ENCODE measurements at places on chromosomes 16 and 17.
A peak's percentile ranks its signal among the peaks of the same experiment; 100 is the strongest.

DNA sequence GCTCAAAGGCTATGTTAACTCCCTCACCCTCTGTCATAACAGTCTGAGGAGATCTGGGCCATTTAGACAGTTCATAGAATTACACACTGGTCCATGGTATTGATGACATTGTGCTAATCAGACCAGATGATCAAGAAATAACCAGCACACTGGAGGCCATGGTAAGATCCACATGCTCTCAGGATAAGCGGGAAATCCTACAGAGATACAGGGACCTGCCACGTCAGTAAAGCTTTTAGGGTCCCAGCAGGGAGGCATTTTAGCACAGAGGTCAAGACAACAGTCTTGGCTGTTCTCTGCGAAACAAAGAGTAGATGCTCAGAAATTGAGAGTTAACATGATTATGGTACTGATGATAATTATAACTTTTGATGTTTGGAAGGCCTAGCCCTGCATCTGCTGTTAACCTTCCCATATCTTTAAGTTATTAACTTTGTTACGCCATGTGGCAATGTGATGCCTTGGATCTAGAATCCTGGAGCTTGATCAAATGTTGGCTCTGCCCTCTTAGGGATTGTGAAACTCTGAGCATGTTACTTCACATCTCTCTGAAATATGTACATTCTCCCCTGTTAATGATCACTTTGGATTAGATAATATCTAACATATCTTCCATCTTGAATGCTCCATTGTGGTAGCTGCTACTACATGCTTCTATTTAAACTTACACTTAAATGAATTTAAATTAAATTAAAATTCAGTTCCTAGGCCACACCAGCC lies 172.0 kb upstream of the SOX9 start:
- no peak for DNase-seq

DNA sequence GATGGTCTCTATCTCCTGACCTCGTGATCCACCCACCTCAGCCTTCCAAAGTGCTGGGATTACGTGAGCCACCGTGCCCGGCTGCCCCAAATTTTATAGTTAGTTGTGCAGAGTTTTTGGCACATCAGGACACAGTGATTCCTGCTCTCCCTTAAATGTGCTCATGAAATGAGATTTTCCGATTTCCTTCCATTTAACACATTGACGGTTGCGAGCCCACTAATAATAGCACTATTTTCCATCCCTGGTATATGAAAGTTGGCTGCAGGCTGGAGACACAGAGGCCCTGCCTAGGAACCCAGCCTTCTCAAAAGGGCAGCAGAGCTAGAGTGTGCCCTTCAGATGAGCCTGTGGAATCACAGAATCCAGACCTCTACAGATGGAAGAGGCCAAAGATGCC lies 17.4 kb upstream of the MYH10 start:
- DNase-seq = no peak

DNA sequence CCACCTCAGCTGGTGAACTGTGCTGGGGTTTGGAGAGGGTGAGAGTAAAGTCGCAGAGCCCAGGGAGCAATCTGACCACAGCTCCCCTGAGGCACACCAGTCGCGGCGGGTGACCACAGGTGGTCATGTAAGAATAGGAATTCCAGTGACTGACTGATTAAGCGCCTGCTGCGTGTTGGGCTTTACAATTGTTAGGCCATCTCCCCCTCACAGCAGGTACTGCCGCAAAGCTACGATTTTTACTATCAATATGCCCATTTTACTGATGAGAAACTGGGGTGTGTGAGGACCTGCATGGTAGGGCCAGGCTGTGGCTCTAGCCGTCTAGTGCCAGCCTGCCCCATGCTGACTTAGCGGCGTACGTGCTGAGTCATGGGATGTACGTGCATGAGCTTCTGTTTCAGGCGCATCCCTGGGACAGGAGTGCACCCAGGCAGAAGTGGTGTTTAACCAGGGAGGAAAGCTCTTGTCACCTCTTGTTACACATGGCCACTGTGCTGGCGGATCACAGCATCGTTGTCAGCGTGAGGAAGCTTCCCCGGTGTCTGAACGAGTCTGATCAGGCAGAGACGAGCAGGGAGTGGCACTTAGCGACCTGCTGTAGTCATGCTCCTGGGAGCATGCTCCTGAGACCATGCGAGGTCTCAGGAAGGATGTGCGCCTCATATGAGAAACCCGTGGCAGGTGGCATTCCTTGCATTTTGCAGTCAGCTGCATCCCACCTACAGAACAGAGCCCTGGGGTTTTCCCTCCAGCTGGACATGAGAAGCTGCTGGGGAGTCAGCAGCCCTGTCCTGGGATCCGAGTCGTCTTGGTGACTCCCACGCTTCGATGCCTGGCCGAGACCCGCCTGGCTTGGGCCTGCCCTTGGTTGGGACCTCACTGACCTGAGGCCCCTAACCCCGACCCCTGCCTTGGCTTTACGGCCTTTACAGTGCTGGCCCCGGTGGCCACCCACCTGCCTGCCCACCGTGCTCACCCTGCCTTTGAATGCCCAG lies 163.7 kb upstream of the CHMP6 start:
- DNase-seq = no peak

DNA sequence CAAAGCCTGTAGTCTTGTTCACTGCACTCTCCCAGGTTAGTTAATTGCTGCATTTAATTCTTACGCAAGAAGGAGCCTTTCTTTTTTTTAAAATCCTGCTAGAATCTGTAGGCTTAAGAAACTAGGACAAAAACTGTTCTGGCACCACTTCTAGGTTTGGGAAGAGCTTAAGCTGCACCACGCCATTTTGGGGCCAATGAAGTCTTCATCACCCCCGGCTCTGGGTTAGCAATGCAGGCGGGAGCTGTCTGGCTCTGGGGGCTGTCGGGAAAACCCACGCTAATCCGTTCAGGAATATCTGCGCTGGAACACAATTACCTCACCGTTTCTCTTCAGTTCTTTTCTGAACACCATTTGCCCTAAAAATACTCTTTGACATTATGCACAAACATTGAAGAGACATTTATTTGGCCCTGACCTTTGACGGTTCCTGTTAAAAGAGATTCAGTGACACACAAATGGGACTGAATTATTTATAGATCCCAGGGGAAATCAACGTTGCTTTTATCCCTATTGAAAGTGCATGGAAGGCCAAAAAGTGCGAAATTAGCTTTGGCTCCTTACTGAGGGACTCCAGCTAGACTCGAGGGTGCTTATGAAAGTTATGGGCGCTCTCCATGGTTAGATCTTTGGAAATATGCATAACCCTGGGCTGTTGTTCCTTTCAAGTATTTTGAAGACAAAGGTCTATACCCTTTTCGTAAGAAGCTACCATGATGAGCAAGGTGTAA lies 249.2 kb downstream of the HAPSTR1 start:
- DNase-seq = no peak

DNA sequence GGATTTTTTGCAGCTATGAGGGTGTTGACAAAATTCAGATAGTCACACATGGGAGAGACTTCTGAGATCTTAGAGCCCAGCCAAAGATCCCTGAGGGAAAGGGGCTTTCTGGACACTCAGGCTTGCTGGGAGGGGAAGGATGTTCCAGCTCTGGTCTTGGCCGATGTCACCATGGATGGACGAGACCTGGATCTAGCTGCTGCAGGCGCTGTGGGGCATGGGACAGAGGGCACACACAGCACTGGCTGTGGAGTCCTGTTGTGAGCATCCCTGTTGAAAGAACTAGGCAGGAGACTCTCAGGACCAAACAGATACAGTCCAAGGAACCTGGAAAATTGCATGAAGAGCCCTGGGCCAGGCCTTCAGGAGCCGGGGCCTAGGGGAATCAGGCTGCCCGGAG lies 80.1 kb upstream of the SDK2 start:
- DNase-seq = no peak

GRCh38 chr16:47611848-47612493 lies 150.8 kb downstream of the PHKB start:
- no peak for DNase-seq

GRCh38 chr17:80132906-80133625 lies 13.9 kb downstream of the EIF4A3 start:
- no peak for DNase-seq

DNA sequence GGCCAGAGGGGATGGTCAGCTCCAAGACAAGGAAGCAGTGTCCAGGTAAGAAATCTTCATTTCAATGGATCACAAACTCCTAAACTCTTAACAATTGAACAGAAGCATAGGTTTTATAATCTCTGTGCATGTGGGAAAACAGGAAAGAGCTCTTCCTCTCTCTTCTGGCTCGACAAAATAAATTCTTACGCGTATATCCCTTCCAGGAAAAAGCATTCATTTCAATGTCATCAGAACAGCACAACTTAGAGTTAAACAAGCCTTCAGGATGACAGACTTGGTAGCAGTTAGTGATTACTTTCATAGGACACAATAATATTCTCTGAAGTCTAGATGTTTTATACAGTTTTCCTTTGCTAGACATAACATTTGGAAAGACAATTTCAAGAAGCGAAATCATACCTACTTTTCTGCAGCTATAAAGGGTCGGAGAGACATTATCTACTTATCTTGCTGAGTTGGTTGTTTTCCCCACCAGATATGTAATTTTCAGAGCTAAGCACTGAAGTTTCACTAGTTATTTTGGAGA lies 19.3 kb upstream of the SLC35G3 start:
- DNase-seq = no peak

- no peak for DNase-seq
Measured at GRCh38 chr17:74096456-74096855, 107.0 kb upstream of the RPL38 start.

GRCh38 chr17:8160224-8160577 lies 2.5 kb downstream of the VAMP2 start:
- no peak for DNase-seq

- no peak for DNase-seq
Measured at GRCh38 chr17:63997341-63998048, 656 bp upstream of the PRR29 start.

GRCh38 chr17:43713494-43714162 lies 45.0 kb downstream of the SOST start:
- peak; percentile 30 for DNase-seq

DNA sequence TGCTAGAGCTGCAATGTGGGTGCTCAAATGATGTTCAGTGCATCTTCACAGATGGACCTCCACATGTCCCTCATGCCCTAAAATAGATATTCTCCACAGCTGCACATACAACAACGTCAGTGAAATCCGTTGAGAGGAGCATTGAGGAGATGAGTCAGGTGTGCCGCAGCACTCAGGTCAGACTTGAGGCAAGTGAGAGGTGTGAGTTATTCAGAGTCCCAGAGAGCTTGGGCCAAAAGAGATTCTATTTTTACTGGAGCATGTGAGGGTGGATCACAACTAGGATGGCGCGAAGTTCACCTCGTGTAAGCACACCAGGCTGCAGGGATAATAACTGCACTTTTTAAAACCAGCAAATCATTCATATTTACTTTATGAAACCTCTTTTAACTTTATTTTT lies 645.3 kb downstream of the MAF start:
- DNase-seq = no peak

- no peak for DNase-seq
Measured at GRCh38 chr16:1890708-1891050, 18.7 kb upstream of the MEIOB start.

DNA sequence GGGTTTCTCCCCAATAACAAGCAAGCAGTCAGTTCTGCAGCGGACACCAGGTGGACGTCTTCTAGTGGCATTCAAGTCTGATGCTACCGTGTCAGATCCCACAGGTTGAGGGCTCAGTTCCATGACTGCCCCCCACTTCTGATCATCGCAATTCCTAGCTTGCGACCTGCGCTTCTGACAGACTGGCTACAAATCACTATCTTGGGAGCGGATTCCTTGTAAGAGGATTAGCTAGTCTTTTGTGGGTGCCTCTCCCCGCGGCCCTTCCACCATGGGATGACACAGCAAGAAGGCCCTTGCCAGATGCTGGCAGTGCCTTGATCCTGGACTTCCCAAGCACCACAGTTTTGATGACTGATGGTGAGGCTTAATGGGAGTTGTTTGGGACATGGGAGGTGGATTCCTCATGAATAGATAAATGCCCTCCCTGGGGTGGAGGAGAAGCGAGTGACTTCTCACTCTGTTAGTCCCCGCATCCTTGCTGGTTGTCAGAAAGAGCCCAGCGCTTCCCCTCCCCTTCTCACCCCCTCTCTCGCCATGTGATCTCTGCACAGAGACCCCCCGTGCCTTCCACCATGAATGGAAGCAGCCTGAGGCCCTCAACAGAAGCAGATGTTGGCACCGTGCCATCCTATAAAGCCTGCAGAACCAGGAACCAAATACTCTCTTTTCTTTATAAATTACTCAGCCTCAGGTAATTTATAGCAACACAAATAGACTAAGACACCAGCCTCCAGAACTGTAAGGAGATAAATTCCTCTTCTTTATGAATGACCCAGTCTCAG lies 19.1 kb downstream of the CDIP1 start:
- no peak for DNase-seq

DNA sequence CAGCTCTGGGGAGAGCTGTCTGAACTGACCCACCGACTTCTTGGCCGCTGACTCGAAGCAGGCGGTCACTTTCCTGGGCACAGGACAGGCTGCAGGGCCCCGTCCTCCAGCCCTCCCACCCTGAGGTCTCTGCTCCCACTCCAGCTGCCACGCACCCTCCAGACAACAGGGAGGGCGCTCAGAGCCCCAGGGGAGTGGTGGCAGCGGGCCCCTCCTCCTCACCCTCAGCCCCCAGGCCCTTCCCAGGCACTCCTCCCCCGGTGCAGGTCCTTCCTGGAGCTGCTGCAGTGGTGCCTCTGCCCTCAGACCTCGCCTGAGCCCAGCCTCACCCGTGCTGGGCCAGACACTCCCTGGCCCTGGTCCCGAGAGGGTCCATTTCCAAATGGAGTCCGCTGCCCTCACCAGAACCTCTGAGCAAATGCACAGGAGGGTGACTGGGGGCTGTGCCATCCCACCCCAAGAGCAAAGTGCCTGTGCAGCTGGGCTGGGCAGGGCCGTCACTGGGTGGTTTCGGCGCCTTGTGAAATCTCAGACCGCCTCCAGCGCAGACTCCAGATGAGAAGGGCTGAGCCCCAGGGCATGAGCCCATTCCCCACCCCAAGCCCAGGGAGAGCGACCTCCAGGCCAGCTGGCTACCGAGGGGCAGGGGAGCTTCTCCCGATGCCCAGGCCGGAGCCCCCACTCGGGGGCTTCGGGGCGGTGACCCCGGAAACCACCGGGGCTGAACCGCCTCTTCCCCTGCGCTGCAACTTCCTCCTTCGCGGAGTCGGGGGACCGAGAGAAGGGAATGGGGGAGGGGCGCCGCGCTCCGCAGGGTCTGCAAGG lies 717 bp downstream of the CYBA start:
- DNase-seq = no peak

DNA sequence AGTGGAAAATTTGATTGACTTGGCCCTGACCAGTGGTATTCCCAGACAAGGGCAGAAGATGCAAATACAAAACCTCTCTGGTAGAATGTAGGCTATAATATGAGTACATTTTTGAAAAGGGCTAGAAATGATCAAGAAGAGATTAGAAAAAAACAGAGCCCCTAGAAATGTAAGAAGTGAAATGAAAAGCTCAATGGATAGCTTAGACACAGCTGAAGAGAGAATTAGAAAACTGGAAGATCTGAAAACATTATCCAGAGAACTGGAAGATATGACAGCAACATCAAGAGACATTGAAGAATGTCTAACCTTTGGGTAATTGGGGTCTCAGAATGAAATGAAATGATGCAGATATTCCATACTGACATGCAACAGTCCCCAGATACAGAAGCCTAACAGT lies 105.2 kb upstream of the ZNF750 start:
- no peak for DNase-seq

GRCh38 chr17:69356625-69357024 lies 29.7 kb upstream of the ABCA5 start:
- DNase-seq = no peak

GRCh38 chr16:12421688-12422087 lies 382.0 kb downstream of the CPPED1 start:
- DNase-seq = no peak

Data from MG63 (cell line).